GM12878 (cell line): ENCODE measurements at places on chromosomes 4 and X.

- DNase-seq = no peak
Observed at GRCh38 chr4:25903900-25904747, 9.9 kb upstream of the SMIM20 start.

DNA sequence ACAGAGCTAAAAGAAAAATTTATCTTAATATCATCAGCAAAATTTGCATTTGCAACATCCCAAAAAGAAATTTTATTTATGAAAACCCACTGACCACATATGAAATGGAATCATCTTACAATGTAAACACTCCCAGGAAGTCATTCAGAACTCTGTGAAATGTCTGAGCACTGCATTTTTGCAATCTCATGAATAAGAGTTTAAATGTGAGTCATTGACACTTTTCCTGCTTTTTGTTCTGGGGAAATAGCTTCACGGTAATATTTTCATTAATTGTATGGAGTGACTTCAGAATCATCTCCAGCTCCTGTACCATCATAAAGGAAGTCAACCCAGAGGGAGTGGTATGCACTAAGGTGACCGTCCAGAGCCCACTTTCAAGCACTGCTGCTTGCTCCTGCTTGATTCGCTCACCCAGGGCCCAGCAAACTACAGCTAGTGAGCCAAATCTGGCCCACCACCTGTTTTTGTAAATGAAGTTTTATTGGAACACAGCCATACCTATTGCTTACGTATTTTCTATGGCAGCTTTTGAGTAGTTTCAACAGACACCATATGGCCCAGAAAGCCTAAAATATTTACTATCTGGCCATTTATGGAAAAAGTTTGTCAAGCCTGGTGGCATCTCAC is 17.2 kb downstream of the EDNRA start:
- no peak for DNase-seq

DNA sequence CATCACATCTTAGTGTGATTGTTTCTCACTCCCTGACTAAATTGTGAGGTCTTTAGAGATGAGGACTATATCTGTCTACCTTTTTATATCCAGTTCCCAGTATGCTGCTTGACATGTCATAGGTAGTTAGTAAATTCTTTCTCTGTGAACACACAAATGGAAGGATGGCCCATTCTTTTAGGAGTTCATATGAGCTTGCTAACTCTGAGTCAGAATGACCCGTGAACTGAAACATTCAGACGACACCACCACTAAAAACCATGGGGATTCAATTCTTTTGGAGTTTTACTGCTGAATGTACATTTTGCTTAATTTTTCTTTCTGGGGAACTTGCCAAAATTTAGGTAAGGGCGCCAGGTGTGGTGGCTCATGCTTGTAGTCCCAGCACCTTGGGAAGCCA is 13.9 kb downstream of the OFD1 start:
- no peak for DNase-seq

GRCh38 chrX:118497180-118497818 is 1.7 kb downstream of the DOCK11 start:
- no peak for DNase-seq

GRCh38 chrX:134685668-134686067 is 27.4 kb upstream of the PLAC1 start:
- DNase-seq = no peak

- no peak for DNase-seq
Observed at GRCh38 chr4:88660446-88661294, 37.0 kb downstream of the NAP1L5 start.

- no peak for DNase-seq
Observed at GRCh38 chr4:113469926-113470325, 291.6 kb downstream of the CAMK2D start.

- no peak for DNase-seq
Observed at GRCh38 chr4:11487139-11487538, 58.4 kb upstream of the HS3ST1 start.

DNA sequence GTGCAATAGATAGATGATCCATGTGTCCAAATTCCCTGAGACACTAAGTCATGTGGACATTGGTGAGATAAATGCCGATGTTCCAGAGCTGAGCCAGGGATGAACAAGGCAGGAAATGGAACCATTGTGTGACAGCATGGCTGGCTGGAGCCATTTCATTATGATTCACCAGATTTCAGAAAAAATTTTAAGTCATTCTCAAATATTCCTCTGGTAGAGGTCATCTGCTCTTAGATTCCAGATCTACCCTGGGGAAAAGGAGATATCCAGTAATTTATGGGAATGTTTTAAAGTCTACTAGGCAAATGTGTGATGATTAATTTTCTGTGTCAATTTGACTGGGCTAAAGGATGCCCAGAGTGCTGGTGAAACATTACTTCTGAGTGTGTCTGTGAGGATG is 287.3 kb downstream of the STK32B start:
- no peak for DNase-seq

GRCh38 chrX:106698693-106699092 is 27.8 kb upstream of the RNF128 start:
- no peak for DNase-seq

GRCh38 chrX:13381514-13381913 is 61.7 kb upstream of the ATXN3L start:
- DNase-seq = no peak

DNA sequence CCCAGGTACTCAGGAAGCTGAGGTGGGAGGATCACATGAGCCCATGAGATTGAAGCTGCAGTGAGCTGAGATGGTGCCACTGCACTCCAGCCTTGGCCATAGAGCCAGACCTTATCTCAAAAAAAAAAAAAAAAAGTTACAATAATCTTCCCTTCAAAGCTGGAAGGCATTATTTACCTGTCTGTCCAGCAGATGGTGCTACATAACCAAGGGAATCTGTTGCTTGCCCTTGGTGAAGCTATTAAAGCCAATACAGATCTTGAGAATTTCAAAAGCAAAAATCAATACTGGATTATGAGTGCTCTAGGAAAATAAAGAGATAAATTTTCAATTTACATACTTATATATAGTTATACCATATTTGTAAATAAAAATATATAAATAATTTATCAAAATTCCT is 25.9 kb downstream of the PKD2 start:
- DNase-seq = no peak

GRCh38 chrX:32421266-32421665 is 790.1 kb downstream of the DMD start:
- no peak for DNase-seq

- DNase-seq = no peak
Observed at GRCh38 chrX:45852884-45853283, 652.2 kb upstream of the DIPK2B start.

GRCh38 chr4:113513382-113513781 is 248.2 kb downstream of the CAMK2D start:
- no peak for DNase-seq

- DNase-seq = no peak
Observed at GRCh38 chrX:14777525-14777924, 95.3 kb downstream of the FANCB start.

- no peak for DNase-seq
Observed at GRCh38 chr4:153067376-153067775, 131.3 kb downstream of the FHDC1 start.

- no peak for DNase-seq
Observed at GRCh38 chr4:137703195-137703594, 170.9 kb upstream of the PCDH18 start.

DNA sequence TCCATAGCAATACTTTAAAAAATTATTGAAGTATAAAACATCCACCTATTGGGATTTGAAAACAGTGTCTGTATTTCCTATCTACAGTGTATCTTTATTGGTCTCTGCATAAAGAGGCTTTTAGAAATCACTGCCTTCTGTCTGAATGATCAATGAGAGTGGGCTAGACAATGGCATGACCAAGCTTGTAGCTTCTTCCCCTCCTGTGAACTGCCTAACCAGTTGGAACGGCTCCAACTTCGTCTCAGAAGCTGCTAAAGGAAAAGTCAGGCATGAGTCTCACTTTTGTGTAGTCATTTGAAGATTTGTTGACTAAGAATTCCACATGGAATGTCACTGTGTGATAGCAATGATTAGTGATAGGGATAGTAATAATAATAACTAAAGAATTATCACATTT is 64.2 kb downstream of the INTS12 start:
- no peak for DNase-seq

DNA sequence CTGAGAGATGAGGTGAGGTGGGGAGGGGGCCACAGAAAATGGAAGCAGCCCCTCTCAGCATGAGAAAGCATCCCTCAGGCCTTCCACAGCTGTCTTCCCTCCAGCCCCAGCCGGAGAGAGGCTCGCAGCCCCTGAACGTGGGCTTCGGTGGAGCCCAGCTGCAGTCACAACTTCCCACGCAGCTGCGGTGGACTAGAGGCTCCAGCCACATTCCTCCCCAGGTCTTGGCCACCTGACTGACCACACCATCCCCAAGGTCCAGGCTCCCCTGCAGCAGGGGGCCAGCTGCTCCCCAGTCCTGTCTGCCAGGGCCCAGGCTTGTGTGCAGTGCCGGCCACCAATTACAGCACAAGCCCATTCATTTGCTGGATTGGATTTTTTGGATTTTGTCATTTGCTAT is 212.3 kb upstream of the BCOR start:
- no peak for DNase-seq

DNA sequence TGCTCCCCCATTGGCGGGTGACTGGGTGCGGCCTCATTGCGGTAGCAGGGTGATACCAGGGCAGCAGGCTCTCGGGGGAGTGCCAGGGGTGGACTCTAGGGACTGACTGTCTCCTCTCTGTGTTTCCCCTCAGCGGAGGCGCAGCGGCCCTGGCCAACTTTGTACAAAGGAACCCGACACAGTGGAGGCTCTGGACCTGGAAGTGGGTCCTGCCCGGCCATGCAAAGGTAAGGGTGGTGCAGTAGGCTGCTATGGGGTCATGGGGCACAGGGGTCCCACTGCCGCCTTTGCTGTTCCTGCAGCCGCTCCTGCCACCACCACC is 16.3 kb downstream of the SULT1B1 start:
- DNase-seq = no peak

DNA sequence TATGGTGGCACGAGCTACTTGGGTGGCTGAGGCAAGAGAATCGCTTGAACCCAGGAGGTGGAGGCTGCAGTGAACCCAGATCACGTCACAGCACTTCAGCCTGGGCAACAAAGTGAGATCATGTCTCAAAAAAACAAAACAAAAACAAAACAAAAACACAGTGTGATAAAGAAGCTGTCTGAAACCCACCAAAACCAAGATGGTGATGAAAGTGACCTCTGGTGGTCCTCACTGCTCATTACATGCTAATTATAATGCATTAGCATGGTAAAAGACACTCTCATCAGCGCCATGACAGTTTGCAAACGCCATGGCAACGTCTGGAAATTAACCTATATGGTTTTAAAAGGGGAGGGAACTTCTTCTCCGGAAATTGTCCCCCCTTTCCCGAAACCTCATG is 29.4 kb upstream of the OPHN1 start:
- DNase-seq = no peak

DNA sequence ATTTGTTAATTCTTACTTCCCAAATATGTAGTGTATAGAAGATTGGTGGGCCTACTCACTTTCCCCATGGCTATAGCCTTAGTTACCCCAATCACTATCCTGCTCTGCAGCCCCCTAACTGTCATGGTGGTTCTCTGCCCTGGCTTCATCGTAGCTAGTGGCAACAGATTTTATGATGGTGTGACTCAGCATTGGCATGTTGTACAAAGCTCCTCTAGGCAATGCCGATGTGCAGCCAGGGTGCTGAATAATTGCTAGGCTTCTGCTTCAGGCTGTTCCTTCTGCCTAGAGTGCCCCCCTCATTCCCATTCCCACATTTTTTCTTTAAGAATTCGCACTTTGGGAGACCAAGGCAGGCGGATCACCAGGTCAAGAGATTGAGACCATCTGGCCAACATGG is 35.2 kb downstream of the AFF2 start:
- no peak for DNase-seq

GRCh38 chr4:23135792-23136645 is 443.3 kb downstream of the GBA3 start:
- no peak for DNase-seq

DNA sequence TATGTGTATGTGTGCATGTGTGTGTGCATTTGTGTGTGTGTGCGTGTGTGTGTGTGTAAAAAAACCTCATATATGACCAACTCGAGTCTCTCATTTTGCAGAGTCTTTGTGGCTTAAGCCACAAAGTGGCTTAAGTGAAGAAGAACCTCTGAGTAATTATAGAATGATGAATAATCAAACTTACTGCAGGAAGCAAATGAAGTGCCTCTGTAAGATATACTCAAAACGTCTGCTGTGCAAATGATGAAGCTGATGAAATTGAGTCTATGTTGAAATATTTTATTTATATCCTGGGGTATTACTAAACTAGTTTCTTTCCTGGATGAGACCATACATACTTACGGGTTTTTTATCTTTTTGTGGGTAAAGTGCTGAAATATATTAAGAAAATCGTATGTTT is 1198.7 kb downstream of the PCDH7 start:
- no peak for DNase-seq

GRCh38 chr4:38123555-38123954 is 163.4 kb downstream of the PTTG2 start:
- DNase-seq = no peak

DNA sequence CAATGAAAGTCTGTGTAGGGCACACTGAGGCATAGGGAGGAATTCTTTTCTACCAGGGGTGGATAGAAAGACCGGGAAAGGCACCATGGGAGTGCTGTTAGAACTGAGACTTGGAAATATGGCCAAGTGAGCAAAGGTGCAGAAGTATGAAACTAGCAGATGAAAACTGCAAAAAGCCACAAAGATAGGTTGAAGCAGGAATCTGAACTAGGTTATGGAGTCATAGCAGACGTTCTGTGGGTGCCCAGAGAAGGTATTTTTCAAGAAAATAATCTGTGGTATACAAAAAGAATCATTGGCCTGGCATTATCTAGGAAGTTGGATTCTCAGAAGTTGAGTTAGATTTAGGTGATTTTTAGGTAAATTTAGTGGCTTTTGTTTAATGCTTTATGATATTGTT is 48.5 kb downstream of the SMAD1 start:
- no peak for DNase-seq

DNA sequence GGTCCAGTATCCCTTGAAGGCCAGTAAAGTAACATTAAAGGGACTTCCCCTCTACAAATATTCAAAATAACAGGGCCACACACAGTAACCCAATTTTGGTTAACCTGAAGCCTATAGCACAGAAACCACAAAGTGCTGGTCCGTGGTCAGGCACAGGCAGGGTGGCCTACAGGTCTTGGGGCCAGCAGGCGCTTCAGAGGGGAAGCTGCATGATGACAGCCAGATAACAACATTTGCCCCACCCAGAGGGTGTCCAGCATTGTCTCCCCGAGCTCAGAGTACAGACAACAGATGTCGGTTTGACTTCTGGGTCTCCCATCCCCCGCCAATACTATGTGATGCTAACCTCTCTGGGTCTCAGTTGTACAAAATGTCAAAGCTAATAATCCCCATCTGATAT is 51.1 kb downstream of the SH3KBP1 start:
- no peak for DNase-seq

DNA sequence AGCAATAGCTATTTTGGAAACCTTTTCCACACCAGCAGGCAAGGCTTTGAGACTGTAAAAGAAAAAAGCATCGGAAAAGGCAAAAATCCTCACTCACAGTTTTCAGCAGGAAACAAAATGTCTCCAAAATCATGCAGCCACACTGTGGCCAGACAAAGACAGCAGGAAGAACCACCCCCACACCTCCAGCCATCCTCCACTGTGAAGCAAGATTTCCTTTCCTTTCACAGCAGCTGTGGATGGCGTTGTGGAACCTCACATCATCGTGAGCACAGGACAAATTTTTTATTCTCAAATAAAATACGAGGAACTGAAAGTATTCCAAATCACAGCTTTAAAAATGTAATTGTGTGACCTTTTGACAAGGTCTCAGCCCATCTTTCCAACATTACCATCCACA is 351.7 kb upstream of the NOCT start:
- no peak for DNase-seq
